ENCODE measurements at places on chromosomes 4 and X. TPM values are rescaled to one million over a fixed set of nuclear protein-coding genes. Genes with fewer than 3 reads are reported as not detected.

SOX3 gene
- total RNA-seq = not detected

EXOC1L gene
- total RNA-seq = not detected

PGK1 gene
- total RNA-seq = 874 TPM

UBE2K gene
- total RNA-seq = 29.3 TPM

CFAP47 gene
- total RNA-seq = 0.15 TPM

SMIM10 gene
- 3.2 TPM for total RNA-seq

PABPC4L gene
- not detected for total RNA-seq

DNA sequence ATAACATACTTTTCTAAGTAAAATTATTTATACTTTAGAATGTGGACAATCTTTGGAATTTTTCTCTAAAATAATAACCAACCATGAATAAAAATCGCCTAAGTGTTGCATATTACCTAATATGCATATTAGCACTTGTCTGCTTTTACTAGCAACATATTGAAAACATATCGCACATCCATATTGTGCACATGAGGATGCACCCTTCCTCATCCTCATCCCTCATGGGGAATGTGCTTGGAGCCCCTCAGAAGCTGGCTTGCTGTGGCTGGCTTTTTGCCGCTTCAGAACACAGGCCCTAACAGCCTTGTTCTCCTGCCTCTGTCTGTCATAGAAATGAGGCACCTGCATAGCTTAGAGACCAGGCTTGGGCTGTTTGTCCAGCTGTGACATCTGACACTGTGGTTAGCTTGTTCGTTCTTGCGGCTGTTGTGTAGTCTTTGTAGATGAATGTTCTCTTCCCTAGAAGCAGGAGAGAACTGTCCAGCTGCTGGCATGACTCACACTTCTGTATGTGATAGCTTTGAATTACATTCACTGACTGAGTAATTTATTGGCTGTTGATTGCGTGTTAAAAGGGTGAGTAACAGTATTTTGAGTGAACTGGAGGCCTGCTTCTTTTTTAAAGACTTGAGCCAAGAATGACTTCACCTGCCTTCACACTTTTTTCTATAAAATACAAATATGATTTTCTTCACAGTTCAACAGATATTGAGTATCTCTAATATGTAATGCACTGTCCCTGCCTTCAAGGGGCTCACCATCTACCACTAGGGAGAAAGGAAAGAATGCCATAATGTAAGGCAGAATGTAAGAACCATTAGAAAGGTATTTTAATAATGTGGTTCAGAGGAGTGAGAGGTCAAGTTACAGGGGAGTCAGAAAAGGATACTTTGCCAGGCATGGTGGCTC lies 81.9 kb downstream of the HMGB2 start:
- DNase-seq = peak; percentile 56

DNA sequence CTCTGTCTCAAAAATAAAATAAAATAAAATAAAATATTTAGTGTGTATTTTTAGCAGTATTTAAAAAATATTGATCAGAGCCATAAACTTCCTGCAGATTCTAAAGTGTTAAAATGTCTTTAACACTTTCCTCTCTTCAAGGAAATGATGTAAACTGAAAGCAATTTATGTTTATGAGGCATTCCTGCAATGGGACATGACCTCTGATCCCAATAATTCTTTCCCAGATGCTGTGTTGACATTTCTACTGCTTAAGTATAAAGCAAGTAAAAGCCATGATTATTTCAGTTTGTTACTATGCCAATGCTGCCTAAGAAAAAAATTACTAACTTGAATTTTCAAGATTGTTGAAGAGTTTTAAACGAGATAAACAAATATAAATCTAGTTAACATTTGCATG lies 29.0 kb downstream of the COQ2 start:
- DNase-seq = peak; percentile 81

DNA sequence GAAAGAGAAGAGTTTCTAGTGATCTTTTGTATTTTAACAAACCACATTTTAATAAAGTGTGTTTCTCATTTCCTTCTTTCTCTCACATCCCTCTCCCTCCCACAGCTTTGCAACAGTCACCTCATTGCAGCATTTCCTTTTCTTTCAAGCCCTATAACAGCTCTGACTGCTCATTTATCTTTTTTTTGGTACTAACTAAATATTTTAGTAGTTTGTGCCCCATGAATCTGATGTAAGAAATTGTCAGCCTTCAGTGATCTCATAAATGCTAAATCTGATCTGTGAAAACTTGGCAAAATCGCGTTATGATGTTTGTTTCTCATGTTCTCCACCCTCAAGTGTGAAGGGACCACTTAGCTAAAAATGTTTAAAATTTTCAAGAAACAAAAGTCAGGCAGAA lies 258.5 kb upstream of the SLIT2 start:
- no peak for DNase-seq

DNA sequence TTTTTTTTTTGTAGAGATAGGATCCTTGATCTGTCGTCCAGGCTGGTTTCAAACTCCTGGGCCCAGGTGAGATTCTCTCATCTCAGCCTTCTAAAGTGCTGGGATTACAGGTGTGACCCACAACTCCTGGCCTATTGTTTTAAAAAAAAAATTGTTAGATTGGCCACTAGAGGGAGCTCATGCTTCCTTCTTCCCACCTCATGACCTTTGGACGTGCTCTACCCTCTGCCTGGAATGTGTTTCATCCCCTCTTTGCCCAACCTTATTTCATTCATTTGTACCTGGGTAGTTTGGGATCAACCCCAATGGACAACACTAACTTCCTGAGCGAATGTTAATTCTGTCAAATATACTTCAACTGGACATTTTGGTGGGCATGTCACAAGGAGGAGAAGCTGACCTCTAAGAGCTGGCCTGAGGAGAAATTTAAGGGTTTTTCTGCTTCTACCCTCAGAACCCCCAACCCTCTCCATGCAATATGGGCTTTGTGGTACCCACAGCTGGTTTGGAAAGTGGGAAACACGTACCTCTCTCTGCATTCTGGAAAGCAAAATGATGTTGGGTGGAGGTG lies 6.4 kb downstream of the PPEF2 start:
- DNase-seq = peak; percentile 24

DNA sequence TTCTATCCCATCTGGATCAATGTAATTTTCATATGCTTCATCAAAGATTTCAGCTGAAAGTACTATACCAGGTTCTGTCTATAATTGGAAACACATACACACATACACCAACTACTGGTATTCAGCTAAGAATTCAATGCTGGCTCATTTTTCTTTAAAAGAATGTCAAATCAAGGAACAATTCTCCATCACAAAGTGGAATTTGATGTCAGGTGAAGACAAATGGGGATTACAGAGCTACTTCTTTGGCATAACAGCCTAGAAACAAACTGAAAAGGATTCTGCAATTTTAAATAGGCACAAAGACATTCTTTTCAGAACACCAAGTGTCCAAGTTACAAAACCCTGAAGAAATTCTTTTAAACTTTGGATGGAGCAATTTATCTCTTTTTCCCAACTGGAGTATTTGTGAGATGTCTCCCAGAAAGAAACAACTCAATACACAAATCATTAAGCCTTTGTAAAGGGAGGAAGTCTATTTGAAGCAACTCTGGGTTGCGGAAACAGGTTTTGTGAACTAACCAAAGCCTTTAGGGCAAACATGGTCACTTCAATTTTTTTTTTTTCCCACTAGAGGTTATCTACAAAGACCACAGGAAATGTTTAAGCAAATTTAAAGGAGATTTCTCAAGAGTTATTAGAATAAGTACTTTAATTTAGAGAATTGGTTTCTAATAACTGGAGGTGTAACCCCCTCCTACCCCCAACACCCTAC lies 1.9 kb upstream of the FAM9C start:
- no peak for DNase-seq

DNA sequence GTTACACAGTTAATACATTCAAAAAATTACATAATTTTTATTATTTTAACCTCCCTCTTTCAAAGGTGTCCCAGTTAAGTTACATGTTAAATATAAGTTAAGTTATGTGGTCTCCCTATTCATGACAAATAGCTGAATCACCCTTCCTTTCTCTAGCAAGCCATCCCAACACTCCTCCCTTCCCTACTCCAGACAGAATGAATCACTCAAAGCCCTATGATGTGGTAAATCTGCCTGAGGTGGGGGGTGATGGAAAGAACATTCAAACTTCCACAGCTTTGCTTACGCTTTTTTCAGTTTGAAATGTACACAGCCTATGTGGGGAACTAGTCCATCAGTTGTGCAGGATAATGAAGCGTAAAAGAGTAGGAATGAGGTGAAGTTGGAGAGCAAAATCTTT lies 90.2 kb downstream of the CXCL13 start:
- DNase-seq = peak; percentile 31

DNA sequence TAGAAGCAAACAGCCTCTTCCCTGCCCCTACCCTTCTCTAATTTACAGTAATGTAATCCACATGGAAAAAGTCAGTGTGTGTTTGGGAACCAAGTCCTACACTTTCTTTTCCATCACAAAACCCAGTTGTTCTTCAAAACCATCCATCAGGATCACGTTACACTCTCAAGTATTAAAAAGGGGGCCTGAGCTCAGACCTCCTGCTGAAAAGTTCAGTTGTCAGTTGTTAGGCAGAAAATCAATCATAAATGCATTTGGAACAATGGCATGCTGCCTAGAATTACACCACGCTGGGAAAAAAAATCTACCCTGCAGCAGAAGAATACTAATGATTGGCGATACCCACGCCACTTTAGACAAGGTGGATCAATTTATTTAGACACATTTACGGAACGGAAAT lies 236.5 kb downstream of the PARM1 start:
- DNase-seq = no peak

DNA sequence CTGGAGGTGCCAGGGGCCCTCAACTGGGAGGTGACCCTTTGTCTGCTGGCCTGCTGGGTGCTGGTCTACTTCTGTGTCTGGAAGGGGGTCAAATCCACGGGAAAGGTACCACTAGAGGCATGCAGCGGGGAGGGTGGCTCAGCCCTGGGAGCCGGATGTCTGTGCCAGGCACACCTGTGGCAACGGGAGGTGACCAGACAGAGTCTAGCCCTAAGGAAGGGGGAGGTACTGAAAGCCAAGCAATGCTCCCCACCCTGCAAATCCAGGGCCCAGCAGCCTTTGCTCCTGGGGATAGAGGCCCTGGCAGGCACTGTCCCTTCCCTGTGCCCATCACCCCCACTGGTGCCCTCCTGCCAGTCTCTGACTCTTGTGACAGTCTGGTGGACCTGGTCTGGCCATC lies 4.3 kb downstream of the SLC6A8 start:
- no peak for DNase-seq

DNA sequence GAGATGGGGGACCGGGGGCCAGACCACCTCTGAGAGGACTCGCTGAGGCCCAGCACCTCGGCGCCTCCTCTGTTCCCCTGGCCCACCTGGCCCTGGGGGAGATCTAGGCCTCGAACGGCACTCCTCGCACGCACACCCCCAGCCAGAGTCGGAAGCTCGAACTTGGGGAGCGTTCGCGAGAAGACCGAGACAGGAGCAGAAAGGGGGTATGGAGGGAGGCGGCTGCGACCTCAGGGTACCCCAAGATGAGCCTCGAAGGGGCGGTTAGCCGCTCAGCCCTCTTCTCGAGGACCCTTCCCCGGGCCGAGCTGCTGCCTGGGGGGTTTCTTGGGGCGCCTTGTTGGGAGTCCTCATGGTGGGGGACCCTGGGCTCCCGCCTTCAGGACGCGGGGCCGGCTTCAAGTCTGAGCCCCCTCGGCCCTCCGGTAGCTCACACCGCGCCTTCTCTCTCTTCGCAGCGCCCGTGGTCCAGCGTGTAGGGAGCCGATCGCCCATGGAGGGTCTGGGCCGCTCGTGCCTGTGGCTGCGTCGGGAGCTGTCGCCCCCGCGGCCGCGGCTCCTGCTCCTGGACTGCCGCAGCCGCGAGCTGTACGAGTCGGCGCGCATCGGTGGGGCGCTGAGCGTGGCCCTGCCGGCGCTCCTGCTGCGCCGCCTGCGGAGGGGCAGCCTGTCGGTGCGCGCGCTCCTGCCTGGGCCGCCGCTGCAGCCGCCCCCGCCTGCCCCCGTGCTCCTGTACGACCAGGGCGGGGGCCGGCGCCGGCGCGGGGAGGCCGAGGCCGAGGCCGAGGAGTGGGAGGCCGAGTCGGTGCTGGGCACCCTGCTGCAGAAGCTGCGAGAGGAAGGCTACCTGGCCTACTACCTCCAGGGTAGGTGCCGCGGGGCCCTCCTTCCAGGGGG lies 706 bp downstream of the DUSP9 start:
- no peak for DNase-seq

- peak; percentile 47 for DNase-seq
Measured at GRCh38 chr4:94127707-94128328, 79.8 kb upstream of the SMARCAD1 start.

- DNase-seq = no peak
Measured at GRCh38 chr4:54942721-54943120, 182.7 kb downstream of the KDR start.

DNA sequence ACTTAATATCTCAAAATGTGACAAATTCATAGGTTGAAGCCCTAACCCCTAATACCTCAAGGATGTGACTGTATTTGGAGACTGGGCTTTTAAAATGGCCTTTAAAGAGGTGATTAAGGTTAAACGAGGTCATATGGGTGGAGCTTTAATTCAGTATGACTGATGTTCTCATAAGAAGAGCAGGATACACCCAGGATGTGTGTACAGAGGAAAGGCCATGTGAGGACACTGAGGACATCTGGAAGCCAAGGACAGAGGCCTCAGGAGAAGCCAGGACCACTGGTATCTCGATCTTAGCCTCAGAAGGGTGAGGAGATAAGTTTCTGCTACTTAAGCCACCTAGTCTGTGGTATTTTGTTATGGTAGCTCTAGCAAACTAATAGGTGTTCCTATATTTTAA lies 49.0 kb upstream of the SHISA3 start:
- no peak for DNase-seq

- no peak for DNase-seq
Measured at GRCh38 chr4:154406018-154406795, 85.4 kb downstream of the DCHS2 start.

GRCh38 chrX:70755850-70756249 lies 152.7 kb downstream of the TEX11 start:
- DNase-seq = no peak

GRCh38 chr4:2286904-2287593 lies 25.1 kb upstream of the MXD4 start:
- no peak for DNase-seq

DNA sequence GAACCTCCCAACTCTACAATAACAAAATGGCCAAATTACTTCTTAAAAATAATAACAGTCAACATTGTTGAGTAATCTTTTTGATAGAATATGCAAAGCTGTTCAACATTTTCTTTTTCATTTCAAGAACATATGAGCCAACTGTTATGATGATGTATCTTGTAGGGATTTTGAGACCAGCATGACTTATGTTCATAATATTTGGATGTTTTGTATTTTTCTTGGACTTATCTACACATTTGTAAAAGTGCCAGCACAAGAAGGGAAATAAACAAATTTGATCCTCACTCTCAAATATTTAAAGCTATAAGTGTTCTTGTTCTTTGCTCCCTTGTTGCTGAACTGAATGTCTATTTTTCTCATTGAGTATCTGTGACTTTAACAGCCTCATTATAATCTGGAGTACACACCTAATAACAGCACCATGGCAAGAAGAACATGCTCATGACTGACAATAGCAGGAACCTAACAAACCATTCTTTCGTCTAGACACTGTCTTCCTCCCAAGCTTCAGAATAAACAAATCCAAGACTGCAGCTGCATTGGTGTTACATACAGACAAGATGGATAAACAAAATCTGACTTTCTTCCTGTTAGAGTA lies 1049.7 kb downstream of the FAT4 start:
- no peak for DNase-seq

GRCh38 chrX:42920752-42921151 lies 142.8 kb upstream of the PPP1R2C start:
- DNase-seq = no peak

- no peak for DNase-seq
Measured at GRCh38 chr4:24794051-24794450, 1.3 kb upstream of the SOD3 start.

GRCh38 chr4:153822316-153822715 lies 33.4 kb upstream of the SFRP2 start:
- DNase-seq = no peak

GRCh38 chr4:56783986-56784385 lies 37.5 kb downstream of the SPINK2 start:
- DNase-seq = no peak

All from NCI-H460 (cell line).